ENCODE measurements at places on chromosomes 6 and 20.
A peak's percentile ranks its signal among the peaks of the same experiment; 100 is the strongest.

DNA sequence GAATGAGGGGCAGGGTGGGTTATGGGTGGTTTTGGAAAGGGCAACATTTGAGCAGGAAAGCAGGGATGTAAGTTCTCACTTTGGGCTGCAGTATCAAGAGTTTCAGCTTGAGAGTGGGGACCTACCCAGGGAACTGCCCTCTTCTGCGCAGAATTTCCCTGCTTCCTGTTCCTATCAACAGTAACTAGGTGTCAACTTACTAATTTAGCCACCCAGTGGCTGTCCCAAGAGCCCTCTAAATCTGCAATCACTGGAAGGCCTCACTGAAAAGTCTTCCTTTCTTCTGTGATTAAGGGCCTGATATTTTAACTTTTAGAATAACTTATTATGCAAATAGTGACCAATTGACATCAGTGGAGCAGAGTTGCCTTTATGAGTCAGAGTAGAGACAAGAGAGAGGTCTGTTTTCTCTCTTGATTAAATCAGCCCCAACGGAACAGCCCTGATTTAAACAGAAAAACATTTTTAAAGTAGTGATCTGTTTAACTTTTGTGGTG lies 118.2 kb upstream of the RIPOR2 start:
- DNase-seq = no peak

GRCh38 chr6:56793938-56794337 lies 151.2 kb upstream of the DST start:
- DNase-seq = no peak

DNA sequence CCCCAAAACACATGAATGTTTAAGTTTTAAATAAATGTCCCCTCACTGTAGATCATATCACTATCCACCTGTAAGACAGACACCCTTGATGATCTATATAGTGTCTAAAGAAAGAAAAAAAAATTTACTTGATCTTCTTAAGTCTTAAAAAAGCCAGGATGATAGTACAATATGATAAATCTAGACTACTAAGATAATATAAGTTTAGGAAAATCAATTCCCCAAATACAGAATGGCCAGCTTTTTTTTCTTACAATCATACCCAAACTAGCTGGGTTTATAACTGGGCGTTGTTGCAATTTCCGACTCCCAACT lies 14.4 kb downstream of the ZNF217 start:
- no peak for DNase-seq

- peak; percentile 89 for DNase-seq
These were observed 438.4 kb upstream of the SPTLC3 start for GRCh38 chr20:12570371-12570770.

Measured in NCI-H82 (cell line).